Smooth muscle cell of the pulmonary artery (primary cell): ENCODE measurements at places on chromosomes 13 and 19. TPM values are rescaled to one million over a fixed set of nuclear protein-coding genes. Genes with fewer than 3 reads are reported as not detected.

The FGF21 gene
- not detected in 2 replicates for total RNA-seq

The LGALS7B gene
- not detected in 2 replicates for total RNA-seq

The RGCC gene
- 0.78 and 2.6 TPM in 2 replicates for total RNA-seq

The KIR2DL3 gene
- not detected in 2 replicates for total RNA-seq

The FLT3 gene
- not detected in 2 replicates for total RNA-seq

The SLC5A5 gene
- not detected in 2 replicates for total RNA-seq

The FUT3 gene
- not detected in 2 replicates for total RNA-seq

The USHBP1 gene
- total RNA-seq: 0.07 TPM in 1 of 2 replicates, not detected in the other

The KCNJ14 gene
- 0.65 and 1.1 TPM in 2 replicates for total RNA-seq

The ZNF121 gene
- total RNA-seq: 28.0 and 38.9 TPM in 2 replicates

The NPAS1 gene
- 0.79 and 1.7 TPM in 2 replicates for total RNA-seq

The PLVAP gene
- 0.20 and 0.33 TPM in 2 replicates for total RNA-seq

The ZNF253 gene
- total RNA-seq: 3.1 and 3.2 TPM in 2 replicates

The ZNF560 gene
- total RNA-seq: 0.33 and 1.1 TPM in 2 replicates

The CEACAM19 gene
- 3.8 and 5.6 TPM in 2 replicates for total RNA-seq

The ZNF829 gene
- 2.6 and 3.4 TPM in 2 replicates for total RNA-seq

The LYPD3 gene
- not detected in 2 replicates for total RNA-seq

The IL27RA gene
- total RNA-seq: 1.7 and 6.8 TPM in 2 replicates

The CFAP97D2 gene
- not detected in 2 replicates for total RNA-seq

The GRIN3B gene
- 0.20 and 1.7 TPM in 2 replicates for total RNA-seq

The POMP gene
- 51.2 and 69.0 TPM in 2 replicates for total RNA-seq

The PLK5 gene
- 0.13 TPM in 1 of 2 replicates, not detected in the other for total RNA-seq

The CYP4F22 gene
- total RNA-seq: not detected in 2 replicates

The ZNF208 gene
- 0.13 and 0.33 TPM in 2 replicates for total RNA-seq

The RTBDN gene
- not detected in 2 replicates for total RNA-seq

The CPT1C gene
- 24.3 and 29.3 TPM in 2 replicates for total RNA-seq

The FAM32A gene
- 63.2 and 77.5 TPM in 2 replicates for total RNA-seq

The ZNF90 gene
- 1.0 and 1.5 TPM in 2 replicates for total RNA-seq

The OLFM2 gene
- 5.0 and 112 TPM in 2 replicates for total RNA-seq

The FAM83E gene
- 0.23 and 0.52 TPM in 2 replicates for total RNA-seq

The SLC15A1 gene
- total RNA-seq: 0.03 TPM in 1 of 2 replicates, not detected in the other

The IRGC gene
- total RNA-seq: not detected in 2 replicates

The MBD3 gene
- 94.9 and 124 TPM in 2 replicates for total RNA-seq

The JAK3 gene
- 7.1 and 8.9 TPM in 2 replicates for total RNA-seq

The NKG7 gene
- total RNA-seq: not detected in 2 replicates

The ZNF100 gene
- 0.99 and 2.4 TPM in 2 replicates for total RNA-seq

The CACNG8 gene
- 0.20 and 0.76 TPM in 2 replicates for total RNA-seq

The UGGT2 gene
- 110 and 111 TPM in 2 replicates for total RNA-seq

The PTH2 gene
- not detected in 2 replicates for total RNA-seq

The ZNF709 gene
- total RNA-seq: 2.3 and 3.5 TPM in 2 replicates

The SLC25A42 gene
- total RNA-seq: 7.6 and 9.1 TPM in 2 replicates

The KCNRG gene
- 5.1 TPM in 2 replicates for total RNA-seq

The CLEC17A gene
- total RNA-seq: 0.13 and 0.23 TPM in 2 replicates

The RFPL4A gene
- total RNA-seq: not detected in 2 replicates

The ANKRD10 gene
- total RNA-seq: 79.1 and 83.6 TPM in 2 replicates

The COL4A2 gene
- 1,112 and 1,718 TPM in 2 replicates for total RNA-seq

The PSG1 gene
- 1.7 TPM in 1 of 2 replicates, not detected in the other for total RNA-seq

The MISP gene
- 0.10 and 0.13 TPM in 2 replicates for total RNA-seq

The TMEM147 gene
- total RNA-seq: 73.0 and 101 TPM in 2 replicates

The FCAR gene
- not detected in 2 replicates for total RNA-seq

The PSG6 gene
- total RNA-seq: not detected in 2 replicates

The TJP3 gene
- total RNA-seq: not detected in 2 replicates

The ZNF579 gene
- total RNA-seq: 4.1 and 9.1 TPM in 2 replicates

The CYP2F1 gene
- not detected in 2 replicates for total RNA-seq

The CLIP3 gene
- 31.5 and 42.9 TPM in 2 replicates for total RNA-seq

The BRD4 gene
- total RNA-seq: 25.9 and 32.2 TPM in 2 replicates

The GRIK5 gene
- total RNA-seq: 3.2 and 7.3 TPM in 2 replicates

The A1BG gene
- total RNA-seq: 10.5 and 11.5 TPM in 2 replicates

The TMEM238 gene
- total RNA-seq: 0.23 and 0.39 TPM in 2 replicates
